ENCODE measurements at places on chromosomes 12 and 14.

GRCh38 chr12:31250179-31250578 is 75.8 kb downstream of the SINHCAF start:
- DNase-seq = no peak

DNA sequence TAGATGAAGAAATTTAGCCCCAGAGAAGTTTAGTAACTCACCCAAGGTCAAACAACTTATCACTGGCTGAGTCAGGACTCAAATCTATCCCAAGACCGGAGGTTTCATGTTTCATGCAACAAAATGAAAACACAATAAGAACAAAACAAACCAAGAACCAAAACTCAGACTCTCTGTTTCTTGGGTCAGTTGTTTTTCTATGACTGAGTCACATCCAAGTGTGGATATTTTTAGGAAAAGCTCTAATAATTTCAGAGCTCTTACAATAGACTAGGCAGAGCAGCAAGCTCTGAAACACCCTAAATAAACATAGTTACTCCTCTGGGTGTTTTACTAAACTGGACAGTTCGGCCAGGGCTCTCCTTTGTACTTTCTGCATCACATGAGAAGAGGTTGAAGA is 87.6 kb upstream of the PRB2 start:
- DNase-seq = no peak

GRCh38 chr14:103854822-103855733 is 7.7 kb upstream of the PPP1R13B start:
- no peak for DNase-seq

- no peak for DNase-seq
Observed at GRCh38 chr12:96513166-96513565, 23.8 kb downstream of the CFAP54 start.

GRCh38 chr14:73878436-73878835 is 8.2 kb upstream of the ZNF410 start:
- DNase-seq = no peak

DNA sequence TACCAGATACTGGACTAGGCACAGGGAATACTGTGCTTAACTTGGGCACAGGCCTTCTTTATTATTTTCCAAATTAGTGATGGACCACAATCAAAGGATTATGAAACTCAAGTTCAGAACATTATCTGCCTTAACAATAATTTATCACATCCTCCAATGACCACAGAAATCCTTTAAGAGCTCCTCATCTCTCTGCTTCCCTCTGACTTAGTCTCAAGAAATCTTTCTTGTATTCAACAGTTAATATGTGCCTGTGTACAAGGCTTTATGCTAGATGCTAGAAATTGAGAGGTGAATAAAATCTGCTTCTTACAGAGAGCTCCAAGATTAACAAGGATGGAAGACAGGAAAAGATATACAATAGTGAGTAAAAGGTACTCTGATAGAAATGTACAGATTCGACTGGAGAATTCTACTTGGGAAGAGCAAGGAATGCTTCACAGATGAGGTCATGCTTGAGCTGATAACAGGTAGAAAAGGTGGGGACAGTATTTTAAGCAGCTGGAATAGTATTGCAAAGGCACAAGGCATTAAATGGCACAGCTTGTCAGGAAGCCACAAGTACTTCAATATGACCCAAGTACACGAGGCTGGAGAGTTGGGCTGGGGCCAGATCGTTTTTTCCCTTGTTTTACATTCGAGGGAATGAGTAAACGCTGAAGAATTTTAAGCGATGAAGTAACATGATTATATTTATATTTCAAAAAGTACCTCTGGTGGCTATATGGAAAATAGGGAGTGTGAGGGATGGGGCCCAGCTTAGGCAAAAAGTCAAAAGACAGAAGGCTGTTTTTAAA is 55.1 kb upstream of the ARID2 start:
- peak; percentile 60 for DNase-seq

DNA sequence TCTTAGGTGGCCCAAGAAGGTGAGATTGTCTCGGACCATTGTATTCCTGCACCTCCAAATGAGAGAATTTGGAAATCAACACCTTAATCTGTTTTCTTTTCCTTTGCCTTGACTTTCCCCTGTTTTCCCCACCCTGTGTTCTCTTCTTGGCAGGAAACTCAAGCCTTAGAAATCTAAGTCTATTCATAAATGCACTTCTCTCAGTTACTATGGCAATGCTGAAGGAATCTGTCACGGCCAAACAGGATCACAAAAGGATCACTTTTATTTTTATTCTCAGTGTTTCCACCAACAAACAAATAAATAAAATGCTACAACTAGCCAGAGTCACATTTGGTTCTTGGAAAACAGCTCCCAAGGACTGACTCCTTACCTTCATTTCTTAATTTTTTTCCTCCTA is 270.5 kb downstream of the BCAT1 start:
- no peak for DNase-seq

DNA sequence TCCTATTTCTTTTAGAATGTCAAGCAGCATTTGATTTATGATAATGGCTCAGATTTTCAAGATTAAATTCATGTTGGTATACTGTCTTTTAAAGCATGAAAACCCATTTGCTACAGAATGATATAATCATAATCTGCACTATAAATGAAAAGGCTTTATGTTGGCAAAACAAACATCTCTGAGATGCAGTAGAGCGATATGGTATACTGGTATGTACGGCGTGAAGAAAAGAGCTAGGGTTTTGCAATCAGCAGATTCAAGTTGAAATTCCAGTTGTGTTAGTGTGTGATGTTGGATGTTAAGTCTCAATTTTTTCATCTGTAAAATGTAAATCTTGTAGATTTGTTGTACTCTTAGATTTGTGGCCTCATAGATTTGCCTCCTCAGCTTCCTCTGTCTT is 53.2 kb upstream of the DYRK2 start:
- DNase-seq = no peak

GRCh38 chr14:57687416-57687815 is 178.5 kb downstream of the SLC35F4 start:
- no peak for DNase-seq

- no peak for DNase-seq
Observed at GRCh38 chr12:48795550-48796455, 6.9 kb upstream of the ADCY6 start.

GRCh38 chr14:35147711-35148110 is 25.4 kb downstream of the PRORP start:
- DNase-seq = no peak

DNA sequence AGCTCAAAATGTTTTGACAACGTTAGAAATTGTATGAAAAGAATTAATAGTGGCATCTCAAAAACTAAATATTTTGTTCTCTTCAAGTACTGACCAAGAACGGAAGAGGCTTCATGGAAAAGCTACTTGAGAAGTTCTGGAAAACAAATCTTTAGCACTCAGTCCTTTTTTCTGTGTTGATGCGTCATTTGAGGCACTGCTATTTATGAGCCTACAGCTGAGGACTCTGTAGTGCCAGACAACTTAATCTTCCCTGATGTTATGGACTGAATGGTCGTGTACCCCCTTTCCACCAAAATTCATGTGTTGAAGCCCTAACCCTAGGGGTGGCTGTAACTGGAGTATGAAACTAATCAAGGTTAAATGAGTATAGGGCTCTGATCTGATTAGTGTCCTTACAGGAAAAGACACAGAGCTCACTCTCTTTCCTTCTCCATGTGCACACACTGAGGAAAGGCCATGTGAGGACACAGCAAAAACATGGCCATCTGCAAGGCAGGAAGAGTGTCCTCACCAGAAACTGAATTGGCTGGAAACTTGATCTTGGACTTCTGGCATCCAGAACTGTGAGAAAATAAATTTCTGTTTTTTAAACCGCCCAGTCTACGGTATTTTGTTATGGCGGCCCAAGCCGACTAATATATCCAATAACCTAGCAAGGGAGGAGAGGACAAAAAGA is 337.0 kb upstream of the CLEC14A start:
- no peak for DNase-seq

GRCh38 chr14:102461490-102462338 is 47.9 kb downstream of the ANKRD9 start:
- no peak for DNase-seq

- DNase-seq = no peak
Observed at GRCh38 chr14:79543967-79544697, 667.2 kb downstream of the DIO2 start.

DNA sequence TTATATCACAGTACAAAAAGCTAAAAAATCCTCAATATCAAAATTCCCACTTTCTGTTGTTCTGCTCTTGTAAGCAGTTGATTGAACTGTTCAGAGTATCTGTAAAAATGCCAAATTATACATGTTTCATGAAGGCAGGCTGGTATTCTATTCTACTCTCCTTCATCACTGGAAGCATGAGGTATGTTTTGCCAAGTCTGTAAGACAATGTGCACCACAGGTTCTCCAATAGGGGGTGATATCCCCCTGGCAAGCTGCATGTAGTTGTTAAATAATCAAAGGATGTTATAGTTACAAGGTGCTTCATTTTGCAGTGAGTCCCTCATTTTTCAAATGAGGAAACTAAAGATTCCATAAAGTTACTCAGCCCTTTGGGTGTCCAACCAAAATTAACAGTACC is 15.1 kb upstream of the NEK9 start:
- no peak for DNase-seq

DNA sequence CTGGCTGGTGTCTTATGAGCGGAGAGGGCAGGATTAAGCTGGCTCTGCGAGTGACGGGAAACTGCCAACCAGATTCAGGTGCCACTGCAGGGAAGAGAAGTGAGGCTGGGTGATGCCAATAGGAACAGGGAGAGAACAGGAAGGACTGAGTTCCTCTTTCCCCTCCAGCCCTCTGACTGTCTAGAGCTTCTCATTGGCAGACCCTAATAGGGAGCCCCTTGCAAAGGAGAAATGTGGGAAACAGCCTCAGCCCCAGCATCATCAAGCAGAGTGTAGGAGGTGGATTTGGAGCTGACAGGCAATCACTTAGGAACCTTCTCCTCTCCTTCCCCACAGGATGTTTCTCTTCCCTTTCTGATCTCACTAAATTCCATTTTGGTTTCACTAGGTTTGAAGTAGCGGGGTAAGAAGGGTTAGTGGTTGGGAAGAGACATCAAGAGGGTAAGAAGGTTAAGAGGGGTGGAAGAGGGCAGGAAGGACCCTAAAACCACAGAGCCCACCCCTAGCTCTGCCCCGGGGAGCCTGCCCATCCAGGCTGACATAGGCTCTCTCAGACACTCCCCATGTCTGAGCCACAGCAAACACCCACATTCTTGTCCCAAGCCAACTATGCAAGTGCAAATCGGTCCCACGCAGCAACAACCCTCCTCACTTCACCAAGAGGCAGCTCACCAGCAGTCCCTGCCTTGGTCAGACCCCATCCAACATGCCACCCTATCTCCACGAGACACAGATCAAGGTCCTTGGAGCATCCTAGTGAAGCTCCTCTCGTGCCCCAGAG is 111.1 kb downstream of the STAB2 start:
- no peak for DNase-seq

DNA sequence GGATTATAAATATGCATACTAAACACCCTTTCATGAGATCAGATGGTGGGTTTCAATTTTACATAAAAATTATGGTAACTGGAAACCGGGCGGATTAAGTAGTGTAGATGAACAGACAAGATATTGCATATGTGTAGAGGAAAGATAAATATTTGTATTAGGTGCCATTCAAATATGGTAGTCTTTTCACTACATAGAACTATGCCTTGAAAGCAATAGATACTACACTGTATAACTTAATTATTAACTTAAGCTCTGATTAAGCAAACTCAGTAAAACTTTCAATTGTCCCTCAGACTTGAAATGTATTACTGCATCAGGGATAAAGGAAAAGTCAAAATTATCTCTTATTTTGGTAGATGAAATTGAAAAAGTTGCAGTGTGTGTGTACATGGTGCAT is 1.9 kb downstream of the PTPN21 start:
- DNase-seq = no peak

DNA sequence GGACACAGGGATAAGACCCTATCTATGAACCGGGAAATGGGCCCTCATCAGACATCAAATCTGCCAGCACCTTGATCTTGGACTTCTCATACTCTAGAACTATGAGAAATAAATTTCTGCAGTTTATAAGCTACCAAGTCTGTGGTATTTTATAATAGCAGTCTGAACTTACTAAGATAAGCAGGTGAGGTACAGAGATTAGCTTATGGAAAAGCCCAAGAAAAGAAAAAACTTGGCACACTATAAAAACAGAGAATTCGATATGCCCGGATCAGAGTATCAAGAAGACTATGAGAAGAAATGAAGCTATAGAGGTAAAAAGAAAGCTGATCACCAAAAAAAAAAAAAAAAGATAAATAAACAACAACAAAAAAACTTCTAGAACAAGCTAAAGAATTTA is 52.6 kb downstream of the EEA1 start:
- no peak for DNase-seq

GRCh38 chr12:65229441-65229840 is 49.0 kb upstream of the MSRB3 start:
- DNase-seq = no peak

GRCh38 chr12:25417071-25417470 is 136.0 kb downstream of the LMNTD1 start:
- DNase-seq = no peak

DNA sequence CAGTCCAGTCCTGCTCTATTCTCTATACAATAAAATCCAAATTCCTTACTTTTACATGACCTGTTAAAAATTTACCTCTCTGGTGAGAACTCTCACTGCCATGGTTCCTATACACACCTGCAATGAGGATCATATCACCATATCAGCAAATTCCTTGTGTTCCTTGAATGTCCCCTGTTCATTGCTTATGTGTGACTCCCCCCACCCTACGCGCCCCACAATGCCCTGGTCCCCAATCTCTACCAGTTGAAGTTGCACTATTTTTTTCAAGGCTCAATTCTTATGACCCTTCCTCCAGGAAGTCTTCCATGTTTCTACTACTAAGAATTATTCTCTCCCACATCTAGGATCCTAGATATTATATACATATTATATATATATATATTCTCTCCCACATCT is 82.2 kb upstream of the NEDD1 start:
- DNase-seq = no peak

GRCh38 chr12:81400024-81400423 is 322.1 kb downstream of the ACSS3 start:
- DNase-seq = no peak

GRCh38 chr12:70091021-70091521 is 152.2 kb upstream of the CNOT2 start:
- no peak for DNase-seq

GRCh38 chr14:71202881-71203280 is 295.6 kb downstream of the PCNX1 start:
- no peak for DNase-seq

- no peak for DNase-seq
Observed at GRCh38 chr12:65567820-65568219, 256.5 kb upstream of the HMGA2 start.

DNA sequence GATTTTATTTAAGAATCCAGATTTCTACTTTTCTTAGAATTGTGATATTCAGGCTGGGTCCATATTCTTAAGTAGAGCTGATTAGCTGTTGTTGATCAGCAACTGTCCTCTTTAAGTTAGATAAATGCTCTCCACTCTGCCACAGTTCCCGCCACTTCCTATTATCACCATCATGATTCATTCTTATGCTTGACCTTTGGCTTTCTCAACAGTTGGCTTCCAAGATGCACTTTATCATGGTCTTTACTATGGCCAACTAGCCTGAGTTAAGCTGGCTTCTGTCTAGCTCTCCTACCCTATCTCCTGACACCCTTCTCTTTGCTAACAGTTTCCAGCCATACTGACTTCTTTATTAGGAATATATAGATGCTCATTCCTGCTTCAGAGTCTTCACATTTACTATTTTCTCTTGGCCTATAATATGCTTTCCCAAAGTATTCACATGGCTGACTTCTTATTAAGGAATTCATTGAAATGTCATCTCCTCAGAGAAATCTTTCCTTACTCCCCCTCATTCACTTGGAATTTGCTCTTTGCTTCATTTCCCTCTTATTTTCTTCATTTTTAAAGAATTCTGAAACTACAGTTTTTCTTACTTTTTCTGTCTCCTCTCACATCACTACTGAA is 149.0 kb upstream of the IGF1 start:
- no peak for DNase-seq

- no peak for DNase-seq
Observed at GRCh38 chr14:77157740-77158139, 16.1 kb upstream of the ZDHHC22 start.
